HT1080 (cell line): ENCODE measurements at places on chromosomes 3 and 15. TPM values are rescaled to one million over a fixed set of nuclear protein-coding genes. Genes with fewer than 3 reads are reported as not detected.

The TTLL13 gene
- not detected in 2 replicates for total RNA-seq

The CCDC54 gene
- total RNA-seq, result not detected in 2 replicates

The B3GALNT1 gene
- 6.2 and 9.1 TPM in 2 replicates for total RNA-seq

DNA sequence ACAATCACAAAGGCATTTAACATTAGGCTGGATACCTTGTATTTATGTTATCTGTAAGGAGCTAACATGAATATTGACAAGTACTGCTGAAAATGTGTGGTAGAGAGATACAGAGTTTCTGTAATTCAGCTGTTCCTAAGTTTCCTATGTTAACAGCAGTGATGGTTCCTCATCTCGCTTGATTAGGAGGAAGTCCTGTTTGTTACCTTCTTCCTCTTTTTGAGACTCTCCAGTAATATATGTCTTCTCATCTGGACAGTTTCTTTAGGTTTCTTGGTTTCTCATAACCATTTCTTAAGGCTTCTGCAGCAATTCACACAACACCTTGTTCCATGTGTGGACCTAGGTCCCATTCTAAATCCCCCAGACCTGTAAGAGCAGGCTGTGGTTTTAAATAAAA lies 11.4 kb upstream of the PEX5L start:
- DNase-seq, result no peak

DNA sequence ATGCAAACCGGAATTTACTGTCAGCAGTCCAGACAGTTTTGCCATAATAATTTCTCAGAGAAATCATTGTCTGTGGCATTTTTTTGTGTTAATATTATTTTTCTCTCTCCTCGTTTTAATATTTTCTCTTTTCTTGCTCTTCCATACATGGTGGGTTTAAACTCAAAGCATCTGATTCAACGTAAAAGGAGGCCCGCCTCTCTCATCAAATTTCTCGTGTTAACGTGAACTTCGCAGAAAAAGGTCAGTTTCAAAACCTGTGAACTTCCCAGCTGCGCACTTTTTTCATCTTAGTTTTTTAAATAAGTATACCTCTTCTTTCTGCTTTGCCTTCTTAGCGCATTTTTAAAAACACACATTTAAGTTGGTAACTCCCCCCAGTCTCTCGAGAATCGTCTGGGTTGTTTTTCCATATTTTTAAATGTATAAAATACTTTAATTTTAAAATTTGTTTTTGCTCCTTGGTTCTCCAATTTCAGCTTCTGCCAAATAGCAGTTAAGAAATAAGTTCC lies 9.1 kb downstream of the SHOX2 start:
- DNase-seq, result no peak

- no peak for DNase-seq
Measured at GRCh38 chr3:114067804-114068203, 11.3 kb downstream of the QTRT2 start.

- DNase-seq, result no peak
Measured at GRCh38 chr15:88011533-88011932, 245.0 kb downstream of the NTRK3 start.

DNA sequence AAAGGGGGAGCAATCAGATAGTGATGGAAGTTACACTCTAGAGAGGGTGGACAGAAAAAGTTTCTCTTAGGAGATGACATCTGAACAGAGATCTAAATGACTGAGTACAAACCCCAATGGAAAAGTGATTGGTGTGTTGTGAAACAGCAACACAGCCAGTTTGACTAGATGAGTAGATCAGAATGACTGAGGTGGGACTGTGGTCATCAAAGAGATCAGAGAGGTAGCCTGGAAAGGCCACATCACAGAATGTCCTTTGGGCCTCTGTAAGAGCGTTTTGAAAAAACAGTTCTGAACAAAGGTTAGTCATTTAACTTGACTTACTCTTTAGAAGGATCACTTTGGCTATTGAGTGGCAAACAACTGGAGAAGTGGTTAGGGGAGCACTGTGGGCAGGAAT lies 10.6 kb downstream of the LRRC58 start:
- DNase-seq, result no peak

- peak; percentile 51 for DNase-seq
Measured at GRCh38 chr3:134630506-134630905, 20.3 kb downstream of the KY start.

GRCh38 chr3:115363071-115363470 lies 216.0 kb upstream of the ZBTB20 start:
- peak; percentile 74 for DNase-seq

DNA sequence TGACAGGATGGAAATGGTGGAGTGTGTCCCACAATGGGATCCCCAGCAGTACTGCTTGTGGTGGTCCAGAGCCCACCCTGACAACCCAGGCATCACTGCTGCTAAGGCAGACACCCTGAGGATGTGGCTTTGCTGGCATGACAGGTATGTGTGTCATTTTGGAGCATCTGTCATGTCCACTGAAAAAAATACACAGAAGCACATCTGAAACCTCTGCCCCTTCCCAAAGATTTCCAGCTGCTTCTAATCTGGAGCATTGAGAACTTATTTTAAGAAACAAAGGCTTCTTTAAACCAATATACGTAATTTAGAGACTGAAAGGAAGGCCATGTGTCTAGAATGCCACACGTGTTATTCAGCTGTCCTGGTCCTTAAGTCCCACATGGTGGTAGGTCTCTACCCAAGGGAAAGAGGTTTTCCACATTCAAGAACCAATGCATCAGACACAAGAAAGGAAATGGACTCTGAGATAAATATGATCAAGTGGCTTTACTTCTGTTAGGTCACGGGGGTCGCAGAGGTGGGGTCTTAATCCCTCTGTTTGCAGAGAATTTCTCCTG lies 88.3 kb downstream of the PDZRN3 start:
- no peak for DNase-seq

- peak; percentile 39 for DNase-seq
Measured at GRCh38 chr3:170829546-170830272, 40.3 kb downstream of the RPL22L1 start.

DNA sequence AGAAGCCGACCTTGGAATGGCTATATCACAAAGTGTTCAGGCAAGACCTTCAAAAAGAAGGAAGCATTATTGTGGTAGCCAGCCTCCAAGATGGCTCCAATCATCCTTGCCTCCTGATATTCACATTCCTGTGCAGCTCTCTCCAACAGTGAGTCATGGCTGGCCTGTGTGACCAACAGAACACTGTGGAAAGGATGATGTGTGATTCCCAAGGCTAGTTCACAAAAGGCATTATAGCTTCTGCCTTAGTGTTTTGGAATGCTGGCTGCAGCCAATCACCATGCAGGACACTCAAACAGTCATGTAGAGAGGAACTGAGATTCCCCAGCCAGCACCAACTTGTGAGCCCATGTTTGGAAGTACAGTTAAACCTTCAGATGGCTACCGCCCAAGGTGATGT lies 102.6 kb downstream of the EFL1 start:
- DNase-seq, result peak; percentile 98

GRCh38 chr3:36832406-36832805 lies 68.1 kb upstream of the DCLK3 start:
- DNase-seq, result no peak
